Forelimb muscle (tissue), 1 donor: ENCODE measurements at places on chromosomes 5 and 9. TPM values are rescaled to one million over a fixed set of nuclear protein-coding genes. Genes with fewer than 3 reads are reported as not detected.

DNA sequence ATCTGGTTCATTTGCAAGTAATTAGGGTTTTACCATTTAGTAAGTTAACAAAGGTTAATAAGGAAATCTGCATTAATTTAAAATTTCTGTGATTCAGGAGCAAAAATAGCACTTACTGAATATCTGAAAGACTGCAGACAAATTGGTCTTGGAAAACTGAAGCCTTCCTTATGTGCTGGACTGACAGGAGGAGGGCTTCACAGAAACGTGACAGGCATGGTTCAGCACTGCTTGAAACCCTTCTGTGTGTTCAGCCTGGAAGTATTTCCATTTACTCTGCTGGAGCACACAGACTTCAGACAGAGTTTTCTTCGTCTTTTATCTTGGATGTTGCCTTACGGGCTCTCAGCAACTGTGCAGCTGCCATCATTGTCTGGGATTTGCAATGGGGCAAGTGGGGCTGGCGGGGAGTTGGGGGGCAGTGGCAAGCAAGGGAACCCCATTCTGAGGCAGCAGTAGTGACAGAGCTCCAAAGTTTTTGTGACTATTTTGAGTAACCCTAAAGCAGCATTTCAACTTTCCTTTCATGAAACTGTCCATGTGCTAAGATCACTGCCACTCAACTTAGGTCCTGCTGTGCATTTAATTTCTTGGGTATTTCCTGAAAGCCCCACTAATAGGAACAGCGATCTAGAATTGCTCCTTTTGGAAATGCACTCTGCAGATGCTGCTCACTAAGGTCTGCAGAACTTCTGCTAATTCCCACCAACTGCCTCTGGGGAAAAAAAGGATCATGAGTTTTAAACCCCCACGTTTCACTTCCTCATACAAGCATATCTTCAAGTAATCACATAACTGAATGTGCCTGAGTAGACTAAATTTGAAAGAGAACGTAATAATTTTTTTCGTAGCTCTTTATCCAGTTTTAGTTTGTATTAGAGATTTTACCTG lies 56.6 kb downstream of the KCNN2 start:
- no peak for DNase-seq

DNA sequence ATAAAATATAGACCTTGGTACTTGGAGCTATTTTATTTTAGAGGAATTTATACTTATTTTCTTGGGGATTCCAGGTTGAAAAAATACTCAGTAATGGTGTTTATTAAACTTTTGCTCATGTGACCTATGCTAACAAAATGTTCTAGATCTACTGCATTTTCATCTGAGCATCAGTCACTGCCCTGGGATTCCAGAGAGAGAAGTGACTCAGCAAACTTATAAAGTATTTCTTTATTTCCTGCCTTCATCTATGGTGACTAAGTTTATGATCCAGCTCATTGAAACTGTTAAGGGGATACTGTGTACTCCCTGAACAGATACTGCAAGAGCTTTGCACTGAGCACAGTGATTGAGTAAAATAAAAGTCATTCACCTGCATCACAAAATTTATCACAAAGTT lies 298.5 kb upstream of the CDH18 start:
- no peak for DNase-seq

- DNase-seq = no peak
Observed at GRCh38 chr5:37815913-37816312, 23.9 kb downstream of the GDNF start.

Gene FOXD1
- 0.76 TPM for polyA plus RNA-seq

Gene SERF1B
- 39.0 TPM for polyA plus RNA-seq
